NCI-H2081 (cell line): ENCODE measurements at places on chromosomes 12 and 14.

DNA sequence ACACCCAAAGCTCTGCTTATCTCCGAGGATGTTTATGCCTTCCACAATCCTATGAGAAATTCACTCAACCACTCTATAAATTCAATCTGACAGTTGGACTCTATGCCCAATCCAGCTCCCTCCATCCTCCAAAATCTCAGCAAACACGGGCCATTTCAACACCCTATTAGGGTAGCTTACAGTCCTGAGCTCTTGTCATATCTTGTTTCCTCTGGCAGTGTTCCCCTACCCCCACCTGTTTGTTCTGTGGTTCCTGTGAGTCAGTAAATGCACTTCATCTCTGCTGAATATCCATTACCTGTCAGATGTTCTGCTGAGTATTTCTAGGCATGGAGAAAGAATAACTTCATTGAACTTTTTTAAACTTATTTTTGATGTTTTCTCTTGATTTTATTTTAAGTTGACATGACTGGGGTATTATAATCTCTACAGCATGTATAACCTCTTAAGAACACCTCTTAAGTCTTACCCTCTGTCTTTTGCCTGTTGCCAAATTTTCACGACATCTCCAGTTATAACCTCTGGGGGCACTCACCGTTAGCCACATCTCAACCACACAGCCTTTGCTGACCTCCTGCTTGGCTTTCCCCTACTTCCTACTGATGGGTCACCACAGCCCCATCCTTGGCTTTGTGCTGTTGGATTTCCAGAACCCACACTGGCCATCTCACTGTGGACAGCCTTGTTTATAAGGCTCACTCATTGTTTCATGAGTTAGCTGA lies 317.0 kb upstream of the TMPO start:
- DNase-seq = peak; percentile 10

DNA sequence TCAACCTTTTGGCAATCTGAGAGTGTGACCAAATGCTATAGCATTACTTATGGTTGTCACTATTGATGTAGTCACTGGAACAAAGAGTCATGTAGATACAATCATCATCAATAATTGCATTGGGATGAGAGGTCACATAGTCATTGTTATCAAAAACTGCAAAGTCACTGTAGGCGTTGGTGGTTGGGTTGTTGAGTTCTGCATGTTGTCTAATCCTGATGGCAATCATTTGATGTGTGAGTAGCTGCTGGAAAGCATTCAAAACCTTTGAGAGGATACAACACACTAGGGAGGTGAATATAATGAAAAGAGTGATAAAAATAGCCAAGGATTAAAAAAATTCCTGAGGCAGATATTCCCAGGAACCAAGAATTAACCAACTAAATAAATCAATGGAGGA lies 214.7 kb upstream of the SYT10 start:
- DNase-seq = no peak

DNA sequence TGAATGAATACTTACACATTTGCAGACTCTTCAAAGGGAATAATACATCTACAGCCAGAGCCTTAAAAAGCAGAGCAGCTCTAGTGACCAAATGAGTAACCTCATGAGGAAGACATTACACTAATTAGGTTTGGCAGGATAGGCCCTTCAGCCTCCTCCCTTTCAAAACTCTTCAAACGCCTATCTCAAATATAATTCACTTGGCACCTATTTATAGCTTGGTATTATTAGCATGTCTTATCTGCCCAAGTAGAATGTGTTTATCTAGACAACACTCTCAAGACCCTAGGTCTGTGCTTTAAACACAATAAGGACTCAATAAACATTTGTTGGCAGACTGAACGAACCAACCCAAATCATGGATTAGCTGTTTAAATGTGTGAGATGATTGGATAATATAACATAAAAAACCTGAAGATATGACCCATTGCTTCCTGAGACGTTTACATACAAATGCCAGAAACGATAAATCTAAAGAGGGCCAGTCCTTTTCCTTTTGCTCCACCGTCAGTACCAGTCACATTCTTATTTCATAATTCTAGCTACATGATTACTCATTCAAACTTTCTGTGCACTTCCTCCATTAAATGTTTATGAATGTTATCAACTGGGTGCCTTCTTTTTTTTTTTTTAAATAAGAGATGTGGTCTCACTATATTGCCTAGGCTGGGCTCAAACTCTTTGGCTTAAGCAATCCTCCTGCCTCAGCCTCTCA lies 123.3 kb downstream of the CEP83 start:
- no peak for DNase-seq

GRCh38 chr12:40002178-40003169 lies 103.4 kb downstream of the SLC2A13 start:
- no peak for DNase-seq

GRCh38 chr12:3869865-3870264 lies 3.3 kb downstream of the PARP11 start:
- no peak for DNase-seq

- no peak for DNase-seq
These were observed 89.8 kb downstream of the SRRM4 start for GRCh38 chr12:119071176-119071575.

- no peak for DNase-seq
These were observed 15.5 kb upstream of the ENDOU start for GRCh38 chr12:47740606-47741339.

DNA sequence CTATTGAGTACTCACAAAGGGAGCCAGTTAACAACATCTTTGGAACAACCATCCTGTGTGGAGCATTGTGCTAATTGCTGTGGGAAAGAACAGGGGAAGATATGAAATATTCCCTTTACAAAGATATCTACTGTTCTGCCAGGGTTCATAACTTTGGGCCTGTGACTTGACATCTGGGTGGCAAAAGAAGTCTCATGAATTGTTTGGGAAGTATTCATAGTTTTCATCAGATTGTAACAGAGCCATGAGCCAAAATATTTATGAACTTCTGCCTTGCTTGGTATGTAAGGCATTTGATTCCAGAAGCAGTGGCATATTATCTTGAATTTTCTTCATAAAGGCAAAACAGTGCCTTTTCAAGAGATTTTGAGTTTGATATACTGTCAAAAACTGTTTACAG lies 816.2 kb downstream of the DIO2 start:
- no peak for DNase-seq

DNA sequence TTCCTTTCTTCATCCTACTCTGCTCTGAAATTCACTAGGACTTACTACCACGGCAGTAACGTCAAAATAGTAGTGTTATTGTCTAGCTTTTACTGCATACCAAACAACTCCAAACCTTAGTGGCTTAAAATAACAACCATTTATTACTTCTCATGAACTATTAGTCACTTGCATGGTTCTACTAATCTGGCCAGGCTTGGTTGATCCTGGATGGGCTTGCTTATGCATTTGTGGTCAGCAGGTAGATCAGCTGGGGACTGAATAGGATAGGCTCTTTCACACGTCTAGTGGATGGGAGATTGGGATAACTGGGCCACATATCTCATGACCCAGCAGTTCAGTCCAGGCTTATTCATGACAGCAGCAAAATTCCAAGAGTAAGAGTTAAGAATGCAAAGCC lies 9.4 kb upstream of the SLC35F4 start:
- no peak for DNase-seq

DNA sequence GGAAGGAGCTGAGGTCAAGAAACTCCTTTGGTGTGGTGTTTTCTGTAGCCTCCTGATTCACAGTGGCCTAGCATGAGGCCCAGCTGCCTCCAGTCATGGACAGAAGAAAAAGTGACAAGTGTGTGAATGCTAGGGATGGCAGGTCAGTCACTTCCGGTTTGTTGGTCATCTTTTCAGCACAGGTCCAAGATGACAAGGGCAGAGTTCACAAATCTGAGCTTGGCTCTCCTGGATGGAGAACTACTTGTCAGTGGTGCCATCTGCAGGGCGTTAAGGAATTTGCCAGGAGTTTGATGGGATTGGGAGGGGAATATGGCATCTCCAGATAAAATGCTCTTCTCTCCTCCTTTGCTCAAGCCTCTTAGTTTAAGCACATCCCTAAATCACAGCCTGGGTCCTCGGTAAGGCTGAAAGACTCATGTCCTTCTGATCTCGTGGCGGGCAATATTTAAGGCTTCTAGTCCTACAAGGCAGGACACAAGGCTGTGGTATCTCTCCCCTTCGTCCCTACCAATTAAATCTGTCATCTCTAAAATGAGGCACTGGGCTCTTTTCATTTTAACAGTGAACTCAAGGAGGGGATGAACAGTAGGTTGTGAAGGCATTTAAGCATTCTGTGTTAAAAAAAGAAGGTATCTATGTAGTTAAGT lies 10.0 kb downstream of the TUBA1B start:
- no peak for DNase-seq

- DNase-seq = no peak
These were observed 21.1 kb downstream of the MVK start for GRCh38 chr12:109594556-109595317.

DNA sequence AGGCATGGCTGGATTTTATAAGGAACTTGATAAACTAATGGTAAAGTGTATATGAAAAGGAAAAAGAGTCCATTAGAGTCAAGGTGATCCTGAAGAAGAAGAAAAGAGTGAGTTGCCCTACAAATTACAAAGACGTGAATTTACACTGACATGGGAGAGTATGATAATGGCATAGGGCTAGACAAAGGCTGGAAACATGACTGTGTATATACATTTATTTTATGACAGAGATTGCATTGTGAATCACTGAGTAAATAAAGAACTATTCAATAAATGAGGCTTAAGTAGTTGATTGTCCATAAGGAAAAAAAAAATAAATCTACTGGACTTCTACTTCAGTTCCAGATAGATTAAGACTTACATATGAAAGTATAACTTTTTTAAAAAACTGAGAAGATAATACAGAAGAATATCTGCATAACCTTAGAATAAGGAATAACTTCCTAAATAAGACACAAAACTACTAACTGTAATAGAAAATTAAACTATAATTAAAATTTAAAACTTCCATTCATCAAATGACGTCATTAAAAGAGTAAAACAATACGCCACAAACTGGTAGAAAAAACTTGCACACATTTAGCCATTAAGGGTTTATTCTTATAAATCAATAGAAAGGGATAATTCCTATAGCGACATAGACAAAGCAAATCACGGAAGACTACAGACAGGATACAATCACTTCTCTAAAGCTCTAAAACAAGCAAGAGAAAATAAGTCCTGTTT lies 278.5 kb downstream of the NOVA1 start:
- no peak for DNase-seq

DNA sequence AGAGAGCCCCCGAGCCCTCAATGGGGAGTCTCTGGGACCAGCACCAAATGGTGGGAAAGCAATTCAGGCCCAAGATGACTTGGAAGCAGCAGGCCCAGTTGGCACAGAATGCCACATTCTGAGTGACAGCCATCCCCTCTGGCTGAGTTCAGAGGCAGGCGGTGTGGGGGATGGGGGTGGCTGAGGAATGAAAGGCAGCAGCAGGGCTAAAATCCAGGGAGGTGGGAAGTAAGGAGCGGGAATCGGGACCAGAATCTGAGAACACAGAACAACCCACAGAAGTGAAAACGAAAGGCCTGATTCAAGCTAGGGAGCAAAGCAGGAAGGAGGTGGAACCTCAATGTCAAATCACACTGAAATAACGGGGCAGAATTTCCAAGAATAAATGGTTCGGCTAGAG lies 171.2 kb downstream of the CALM1 start:
- no peak for DNase-seq

GRCh38 chr14:21203470-21204166 lies 47.8 kb upstream of the OR5AU1 start:
- DNase-seq = no peak

DNA sequence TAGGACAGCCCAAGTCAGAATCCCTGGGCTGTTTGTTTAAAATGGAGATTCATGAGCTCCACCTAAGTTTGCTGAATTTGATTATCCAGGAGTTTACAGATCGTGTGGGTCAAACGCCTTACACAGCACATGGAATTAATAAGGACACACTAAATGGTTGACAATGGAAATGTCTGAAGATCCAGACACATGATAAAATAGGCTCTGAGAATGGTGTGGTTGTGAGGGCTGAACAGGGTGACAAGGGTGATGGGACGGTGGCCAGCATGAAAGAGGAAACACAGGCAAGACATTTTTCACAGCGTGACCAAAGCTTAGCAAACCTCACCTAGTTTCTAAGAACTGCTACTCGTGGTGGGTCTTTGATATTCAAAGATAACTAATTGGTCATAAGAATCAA lies 12.5 kb downstream of the VWF start:
- DNase-seq = no peak

GRCh38 chr12:3202734-3203446 lies 125.7 kb downstream of the TSPAN9 start:
- no peak for DNase-seq

DNA sequence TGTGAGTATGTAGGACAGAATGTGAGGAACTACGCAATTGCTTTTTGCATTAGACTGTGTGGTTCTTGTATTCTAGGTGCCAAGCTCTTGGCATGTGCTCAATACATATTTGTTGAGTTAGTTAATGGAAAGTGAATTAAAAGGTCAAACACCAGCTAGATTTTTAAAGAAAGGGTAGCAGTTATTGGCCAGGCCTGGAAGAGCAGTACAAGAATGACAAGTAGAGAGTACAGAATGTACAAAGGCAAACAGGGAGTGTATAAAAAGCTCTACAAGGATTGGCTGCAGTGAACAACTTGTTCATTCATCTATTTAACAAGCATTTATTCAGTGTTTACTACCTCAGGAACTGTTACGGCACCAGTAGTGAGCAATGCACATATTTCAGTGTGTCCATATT lies 854.0 kb upstream of the SEL1L start:
- DNase-seq = no peak

- DNase-seq = no peak
These were observed 10.0 kb upstream of the GPRC5A start for GRCh38 chr12:12881151-12881909.
